Keratinocyte (primary cell): ENCODE measurements at places on chromosomes 5 and 9.

- DNase-seq = no peak
Observed at GRCh38 chr9:94734054-94734754, 7.7 kb downstream of the AOPEP start.

DNA sequence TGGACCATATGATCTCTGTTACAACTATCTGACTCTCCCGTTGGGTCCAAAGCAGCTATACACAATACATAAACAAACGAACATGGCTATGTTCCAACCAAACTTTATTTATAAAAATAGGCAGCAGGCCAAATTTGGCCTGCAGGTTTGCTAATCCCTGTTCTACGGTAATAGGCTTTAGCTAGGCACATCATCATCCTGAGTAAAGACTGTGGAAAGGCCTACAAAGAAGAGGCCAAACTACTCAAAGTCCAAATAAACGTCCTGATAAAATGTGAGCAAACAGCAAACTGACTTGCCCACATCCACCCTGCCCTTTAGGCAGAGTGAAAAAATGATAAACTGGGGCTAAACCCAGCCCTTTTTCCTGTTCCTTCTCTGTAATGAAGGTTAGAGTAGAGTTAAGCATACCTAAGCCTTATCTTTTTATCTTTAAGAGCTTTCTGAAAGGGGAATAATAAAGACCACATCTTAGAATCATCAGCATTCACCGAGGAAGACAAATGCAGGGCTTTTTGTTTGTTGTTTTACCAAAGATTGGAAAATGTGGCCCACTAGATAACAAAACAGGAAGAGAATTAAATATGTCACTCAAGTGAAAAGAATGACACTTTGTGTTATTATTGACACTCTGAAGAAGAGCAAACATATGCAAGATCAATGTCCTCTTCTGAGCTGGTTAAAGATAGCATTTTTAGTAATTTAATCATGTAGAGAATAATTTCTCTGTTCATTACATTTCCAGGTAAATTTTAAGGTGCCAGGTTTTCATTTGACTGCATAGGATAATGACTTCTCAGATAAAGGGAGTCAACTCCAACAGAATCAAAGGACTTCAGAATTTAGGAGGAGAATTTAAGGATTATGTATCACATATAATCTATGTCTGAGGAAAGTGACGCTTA is 160.0 kb upstream of the GNA14 start:
- DNase-seq = no peak

DNA sequence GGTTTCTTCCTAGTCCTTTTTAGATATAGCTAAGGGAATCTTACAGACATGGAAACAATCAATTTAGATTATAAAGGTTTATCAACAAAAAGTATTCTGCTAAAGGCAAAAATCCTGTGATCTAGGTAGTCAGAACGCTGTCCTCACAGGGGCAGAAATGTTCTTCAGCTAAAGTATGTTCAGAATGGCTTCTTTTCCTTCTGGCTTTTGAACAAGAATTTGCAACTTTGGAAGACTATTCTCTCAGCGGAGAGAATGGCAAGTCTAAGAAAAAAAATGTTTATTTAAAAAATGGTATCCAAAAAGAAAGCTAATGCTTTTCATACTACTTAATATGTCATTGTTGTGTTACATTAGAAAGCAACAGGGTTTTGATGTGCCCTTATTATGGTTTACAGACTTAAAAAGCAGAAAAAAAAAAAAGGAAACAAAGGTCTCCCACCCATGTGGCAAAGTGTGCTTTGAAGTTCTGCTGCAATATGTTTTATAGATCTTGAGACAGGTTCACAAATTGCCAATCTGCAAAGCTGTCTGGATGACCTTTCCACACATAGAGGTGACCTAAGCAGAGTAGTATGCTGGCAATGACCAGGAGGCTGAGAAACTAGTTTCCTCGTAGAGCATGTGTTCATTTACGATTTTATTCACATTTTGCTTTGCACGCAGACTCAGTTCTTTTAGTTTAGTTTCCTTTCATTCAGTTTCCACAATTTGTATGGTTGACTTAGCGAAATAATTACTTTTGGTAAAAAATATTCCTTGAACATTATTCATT is 45.1 kb upstream of the PJA2 start:
- peak; percentile 13 for DNase-seq

DNA sequence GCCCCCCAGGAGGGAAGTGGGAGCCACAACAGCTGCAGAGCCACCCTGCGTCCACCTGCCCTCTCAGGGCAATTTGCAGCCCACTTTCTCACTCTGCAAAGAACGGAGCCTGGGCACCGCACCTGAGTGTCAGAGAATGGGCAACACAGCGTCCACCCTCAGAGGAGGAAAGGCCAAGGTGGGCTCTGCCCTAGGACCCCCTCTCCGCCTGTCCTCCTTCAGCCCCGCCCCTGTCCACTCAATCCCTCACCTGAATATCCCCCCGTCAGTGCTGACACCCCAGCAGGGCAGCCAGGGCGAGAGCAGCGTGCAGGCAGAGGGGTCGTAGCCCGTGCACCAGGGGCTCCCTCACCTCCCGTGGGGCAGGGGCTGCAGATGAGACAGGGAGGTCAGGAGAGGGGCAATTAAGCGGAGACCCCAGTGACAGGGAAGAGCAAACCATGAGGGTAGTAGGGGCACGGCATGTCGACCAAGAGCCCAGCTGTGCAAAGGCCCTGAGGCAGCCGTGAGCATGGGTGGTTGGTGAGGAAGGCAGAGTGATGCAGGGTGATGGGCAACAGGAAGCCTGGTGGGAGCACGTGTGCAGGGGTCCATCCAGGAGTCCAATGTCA is 140.3 kb downstream of the OLFM1 start:
- DNase-seq = no peak

DNA sequence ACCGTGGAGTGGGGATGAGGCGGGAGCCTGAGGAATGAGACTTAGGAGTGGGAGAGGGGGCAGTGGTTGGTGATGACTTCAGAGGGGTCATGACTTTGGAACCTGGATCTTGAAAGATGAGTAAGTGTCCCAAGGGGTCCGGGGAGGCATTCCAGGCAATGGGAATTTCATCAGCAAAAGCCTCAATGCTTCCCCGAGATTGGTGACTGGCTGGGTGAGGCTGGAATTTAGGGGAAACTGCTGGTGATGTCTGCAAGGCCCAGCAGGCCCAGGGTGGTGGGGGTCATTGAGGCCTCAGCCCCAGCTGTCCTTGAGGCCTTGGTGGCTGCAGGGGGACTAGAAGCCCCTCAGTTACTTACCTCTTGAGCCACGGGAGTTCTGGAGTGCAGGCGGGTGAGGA is 7.5 kb downstream of the NDST1 start:
- no peak for DNase-seq

- no peak for DNase-seq
Observed at GRCh38 chr9:81560851-81561732, 128.3 kb downstream of the TLE1 start.

DNA sequence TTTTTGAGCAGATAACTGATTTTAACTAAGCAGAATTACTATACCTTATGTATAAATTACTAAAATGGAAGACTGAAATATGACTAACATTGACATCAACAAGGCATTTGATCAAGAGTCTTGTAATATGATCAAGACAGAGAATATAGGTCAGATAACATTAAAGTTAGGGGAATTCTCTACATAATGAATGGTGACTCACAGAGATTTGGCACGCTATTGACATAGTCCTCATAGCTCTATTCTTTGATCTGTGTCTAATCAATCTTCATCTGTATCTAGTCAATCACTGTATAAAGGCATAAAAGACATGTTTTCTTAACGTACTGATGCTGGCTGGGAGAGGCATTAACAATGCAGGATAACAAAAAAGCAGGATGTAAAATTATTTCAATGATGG is 17.4 kb downstream of the ABITRAM start:
- DNase-seq = no peak

DNA sequence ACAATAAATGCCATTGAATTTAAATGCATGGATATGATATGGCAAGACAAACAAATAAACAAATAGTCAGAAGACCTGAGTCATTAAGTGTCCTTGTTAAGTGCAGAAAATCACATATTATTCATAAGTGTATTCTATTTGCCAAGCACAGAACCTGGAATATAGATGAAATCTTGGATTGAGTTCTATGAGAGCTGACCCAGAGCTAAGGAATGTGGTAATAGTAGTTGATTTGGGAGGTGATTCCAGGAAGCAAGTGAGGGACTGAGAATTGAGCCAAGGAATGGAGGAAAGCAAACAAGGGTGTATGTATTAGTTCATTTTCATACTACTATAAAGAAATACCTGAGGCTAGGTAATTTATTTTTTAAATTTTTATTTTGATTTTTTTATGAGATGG is 208.9 kb downstream of the TRIM32 start:
- DNase-seq = no peak

GRCh38 chr5:38426490-38426889 is 130.0 kb downstream of the LIFR start:
- DNase-seq = no peak

- no peak for DNase-seq
Observed at GRCh38 chr5:120476063-120476462, 12.0 kb downstream of the PRR16 start.

- DNase-seq = no peak
Observed at GRCh38 chr9:107472581-107473340, 16.8 kb downstream of the KLF4 start.

DNA sequence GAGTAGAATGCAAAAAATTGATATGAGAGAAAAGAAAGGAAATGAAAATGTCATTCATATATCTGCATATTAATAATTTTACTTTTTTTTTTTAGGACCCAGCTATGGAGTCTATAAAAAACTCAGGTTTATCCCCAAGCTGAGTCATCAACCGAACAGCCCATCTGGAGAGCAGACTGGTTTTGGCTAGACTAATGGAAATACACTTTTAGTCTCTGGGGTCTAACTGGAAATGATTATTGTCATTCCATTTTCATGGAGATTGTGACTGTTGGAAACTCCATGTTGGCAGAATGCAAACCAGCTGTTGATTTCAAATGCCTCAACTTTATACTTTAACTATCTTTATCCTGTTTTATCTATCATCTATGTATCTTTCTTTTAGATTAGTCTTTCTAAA is 28.7 kb downstream of the ANXA1 start:
- DNase-seq = no peak

- DNase-seq = no peak
Observed at GRCh38 chr5:110258460-110259216, 467.8 kb downstream of the TMEM232 start.

- DNase-seq = no peak
Observed at GRCh38 chr5:134534726-134535110, 9.2 kb downstream of the JADE2 start.

DNA sequence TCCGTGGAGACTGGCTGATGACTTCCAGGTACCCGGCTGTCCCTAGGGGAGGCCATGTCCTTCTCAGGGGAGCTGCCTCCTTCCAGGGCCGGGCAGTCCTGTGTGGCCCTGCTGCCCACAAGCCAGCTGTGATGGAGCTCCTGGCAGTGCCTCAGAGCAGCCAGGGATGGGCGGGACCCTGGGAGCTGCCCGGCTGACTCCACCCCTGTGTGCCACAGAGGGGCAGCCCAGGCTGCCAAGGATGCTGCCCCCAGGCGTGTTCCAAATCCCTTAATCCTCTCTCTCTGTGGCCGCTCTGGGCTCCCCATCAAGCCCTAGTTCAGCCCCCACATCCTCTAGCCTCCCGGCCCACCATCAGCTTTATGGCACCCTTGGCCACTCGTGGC is 7.0 kb upstream of the SCGB3A1 start:
- no peak for DNase-seq

DNA sequence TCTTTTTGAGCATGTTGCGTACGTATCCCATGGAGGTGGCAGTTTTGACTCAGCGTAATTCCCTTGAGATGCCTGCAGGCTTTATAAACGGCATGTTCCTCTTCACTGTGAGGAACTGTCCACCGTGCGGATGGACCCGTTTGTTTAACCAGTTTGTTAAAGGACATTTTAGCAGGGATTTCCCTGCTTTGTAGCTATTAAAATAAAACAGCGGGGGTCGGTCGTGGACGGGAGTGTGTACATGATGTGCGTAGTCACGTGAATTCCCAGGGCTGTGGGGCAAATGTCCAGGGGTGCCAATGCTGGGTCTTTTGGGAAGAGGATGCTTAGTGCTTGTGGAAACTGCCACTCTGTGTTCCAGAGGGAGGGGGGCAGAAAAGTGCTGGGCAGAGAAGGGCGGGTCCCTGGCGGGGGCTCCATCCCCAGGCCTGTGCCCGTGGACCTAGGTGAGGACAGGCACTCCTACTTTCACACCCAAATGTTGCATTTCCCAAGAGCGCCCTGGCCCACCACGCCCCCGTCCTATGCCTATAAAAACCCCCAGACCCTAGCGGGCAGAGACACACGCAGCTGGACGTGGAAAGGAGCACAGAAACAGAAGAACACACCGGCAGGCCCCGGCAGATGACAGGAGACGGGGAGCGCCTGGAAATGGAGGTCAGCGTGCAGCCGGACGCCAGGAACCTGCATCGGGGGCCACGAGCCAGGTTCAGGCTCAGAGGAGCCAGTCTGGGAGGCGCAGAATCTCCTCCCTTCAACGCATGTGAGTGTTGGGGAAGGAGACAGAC is 4.0 kb upstream of the TERT start:
- DNase-seq = no peak

DNA sequence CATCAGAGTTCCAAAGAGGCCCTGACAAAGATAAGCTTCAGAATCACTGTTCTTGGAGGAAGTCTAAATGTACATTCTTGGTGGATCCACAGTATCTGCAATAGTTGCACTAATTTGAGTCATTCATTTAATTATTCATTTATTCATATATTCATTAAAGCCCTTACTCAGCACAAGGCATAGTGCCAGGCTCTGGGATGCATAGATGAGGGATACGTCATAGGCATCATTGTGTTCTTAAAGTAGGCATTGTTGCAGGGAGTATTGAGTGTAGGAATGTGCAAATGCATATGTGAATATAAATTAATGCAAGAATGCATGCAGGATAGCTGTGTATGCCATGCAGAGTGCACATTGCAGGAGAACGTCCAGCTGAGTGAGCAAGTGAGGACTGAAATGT is 100.7 kb downstream of the DRD1 start:
- DNase-seq = peak; percentile 42

DNA sequence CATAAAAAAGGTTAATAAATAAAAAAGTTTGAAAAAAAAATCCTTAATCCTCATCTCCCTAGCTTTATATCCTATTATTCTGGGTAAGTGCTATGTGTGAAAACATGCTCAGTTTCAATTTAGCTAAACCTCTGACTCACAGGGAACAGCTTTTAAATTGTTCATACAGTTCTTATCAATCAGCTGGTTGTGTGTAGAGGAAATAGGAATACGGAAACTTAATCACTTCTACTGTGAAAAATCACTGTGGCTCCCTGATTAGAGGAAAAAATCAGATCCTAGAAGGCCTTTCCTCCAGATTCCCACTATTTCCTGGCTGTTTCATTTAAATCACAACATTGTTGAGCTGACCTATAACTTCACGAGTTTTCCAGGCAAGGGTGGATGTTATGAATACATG is 120.5 kb downstream of the MARCHF3 start:
- no peak for DNase-seq

DNA sequence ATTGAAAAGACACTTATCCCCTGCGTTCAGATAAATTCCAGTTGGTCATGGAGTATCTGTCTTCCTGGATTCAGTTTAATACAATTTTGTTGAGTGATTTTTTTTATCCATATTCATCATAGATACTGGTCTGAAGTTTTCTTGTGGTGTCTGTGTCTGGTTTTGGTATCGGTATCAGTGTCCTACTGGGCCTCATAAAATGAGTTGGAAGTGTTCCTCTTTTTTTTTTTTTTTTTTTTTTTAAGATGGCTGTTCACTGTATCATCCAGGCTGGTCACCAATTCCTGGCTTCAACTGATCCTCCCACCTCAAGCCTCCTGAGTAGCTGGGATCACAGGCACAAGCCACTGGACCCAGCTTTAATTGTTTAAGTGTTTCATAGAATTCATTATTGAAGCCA is 2.9 kb upstream of the CAMSAP1 start:
- no peak for DNase-seq

GRCh38 chr5:17163221-17163620 is 54.2 kb upstream of the BASP1 start:
- no peak for DNase-seq

- no peak for DNase-seq
Observed at GRCh38 chr9:34513567-34514214, 9.1 kb downstream of the ENHO start.
